Left ventricle myocardium superior (tissue), 1 donor: ENCODE measurements at places on chromosomes 4 and X. TPM values are rescaled to one million over a fixed set of nuclear protein-coding genes. Genes with fewer than 3 reads are reported as not detected.

GRCh38 chr4:72858328-72858727 is 211.2 kb downstream of the COX18 start:
- DNase-seq: no peak

The PGAM4 gene
- total RNA-seq: not detected

- DNase-seq: no peak
Measured at GRCh38 chr4:142316025-142316424, 530.1 kb downstream of the INPP4B start.

DNA sequence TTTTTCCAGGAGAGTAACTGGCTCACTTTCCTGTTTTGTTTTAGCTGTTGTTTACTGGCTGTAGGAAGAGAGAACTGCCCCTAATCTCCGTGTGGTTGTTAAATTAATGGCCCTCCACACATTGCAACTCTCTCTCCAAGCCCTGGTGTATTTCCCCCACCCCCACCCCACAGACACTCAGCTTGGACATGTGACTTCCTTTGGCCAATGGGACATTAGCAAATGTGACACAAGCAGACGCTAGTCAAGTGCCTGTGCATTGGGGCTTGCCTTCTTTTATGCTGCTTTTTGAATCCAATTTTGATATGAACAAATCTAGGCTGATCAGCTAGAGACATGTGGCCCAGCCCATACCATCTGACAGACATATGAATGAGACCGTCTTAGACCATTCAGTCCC is 59.6 kb upstream of the TAB3 start:
- no peak for DNase-seq

- no peak for DNase-seq
Measured at GRCh38 chr4:22764183-22764582, 71.4 kb downstream of the GBA3 start.

GRCh38 chrX:2242326-2242725 is 258.4 kb downstream of the DHRSX start:
- no peak for DNase-seq

- DNase-seq: no peak
Measured at GRCh38 chr4:139526928-139527327, 29.1 kb downstream of the SETD7 start.

- DNase-seq: no peak
Measured at GRCh38 chr4:142707401-142707800, 138.7 kb downstream of the INPP4B start.

- no peak for DNase-seq
Measured at GRCh38 chr4:86117705-86118302, 242.0 kb downstream of the MAPK10 start.

The EXOC1L gene
- total RNA-seq: not detected

GRCh38 chr4:7417639-7418038 is 17.1 kb downstream of the PSAPL1 start:
- no peak for DNase-seq

DNA sequence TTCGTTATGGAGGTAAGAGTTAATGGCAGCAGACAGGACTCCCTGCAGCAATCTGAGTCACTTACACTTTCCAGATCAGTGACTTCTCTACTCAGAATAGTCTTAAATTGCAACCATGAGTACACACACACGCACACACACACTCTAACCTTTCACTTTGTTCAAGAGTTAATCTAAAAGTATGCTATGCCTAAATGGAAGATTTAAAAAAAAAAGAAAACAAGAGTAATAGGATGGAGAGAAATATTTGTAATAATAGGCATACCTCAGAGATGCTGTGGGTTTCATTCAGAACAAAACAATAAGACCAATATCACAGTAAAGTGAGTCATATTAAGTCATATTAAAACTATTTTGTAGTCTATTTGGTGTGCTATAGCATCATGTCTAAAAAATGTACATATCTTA is 969.1 kb upstream of the PCDH10 start:
- no peak for DNase-seq

The FAM200B gene
- 30.9 TPM for total RNA-seq

DNA sequence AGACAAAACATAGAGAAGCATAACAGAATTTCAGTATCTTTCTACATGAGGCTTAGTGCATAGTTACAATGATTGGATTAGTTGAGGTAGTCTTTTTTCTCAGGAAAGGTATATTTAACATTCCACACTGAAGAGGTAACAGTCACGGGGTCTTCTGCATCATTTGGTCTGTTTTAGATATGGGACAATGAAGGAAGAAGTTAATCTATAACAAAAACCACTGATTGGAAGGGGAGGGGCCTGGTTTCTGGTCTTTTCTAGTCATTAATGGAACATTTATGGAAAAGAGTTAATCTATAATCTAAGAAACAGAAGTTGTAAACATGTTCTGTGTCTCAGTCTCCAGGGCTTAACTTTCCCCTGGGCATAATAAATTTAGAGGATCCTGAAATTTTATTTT is 37.3 kb upstream of the HPSE start:
- no peak for DNase-seq

The AGTR2 gene
- 0.22 TPM for total RNA-seq

DNA sequence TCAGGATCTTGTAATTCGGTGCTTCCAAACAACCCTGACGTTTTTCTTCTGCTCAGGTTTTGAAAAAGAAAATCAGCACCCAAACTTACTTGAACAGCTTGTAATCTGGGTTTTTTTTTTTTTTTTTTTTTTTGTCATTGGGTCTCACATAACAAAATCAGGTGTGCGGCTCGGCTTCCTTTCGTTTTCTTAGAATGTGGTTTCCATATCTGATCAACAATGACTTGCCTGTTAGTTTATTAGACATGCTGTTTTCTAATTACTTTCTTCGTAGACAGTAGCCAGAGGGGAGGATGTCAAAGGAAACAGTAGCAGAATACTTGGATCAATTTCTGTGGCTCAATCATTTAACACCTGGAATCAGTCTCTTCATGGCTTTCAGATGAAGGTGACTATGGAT is 890 bp upstream of the FREM3 start:
- DNase-seq: no peak

DNA sequence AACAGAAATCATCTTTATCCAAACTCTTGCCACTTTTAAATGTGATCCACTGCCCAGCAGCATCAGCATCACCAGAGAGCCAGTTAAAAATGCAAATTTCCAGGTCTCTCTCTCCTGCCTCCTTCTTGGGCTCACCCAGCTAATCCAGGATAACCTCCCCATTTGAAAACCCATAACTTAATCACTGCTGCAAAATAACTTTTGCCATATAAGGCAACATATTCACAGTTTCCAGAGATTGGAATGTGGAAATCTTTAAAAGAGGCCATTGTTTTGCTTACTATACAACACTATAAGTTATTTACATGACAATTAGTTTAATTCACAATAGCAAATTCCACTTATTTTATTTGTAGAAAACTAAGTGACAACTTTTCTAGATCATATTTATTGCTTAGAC is 4.8 kb upstream of the EXOSC9 start:
- DNase-seq: no peak
